ENCODE measurements at places on chromosomes 7 and 10.

- no peak for DNase-seq
These were observed 2.9 kb upstream of the SPAG6 start for GRCh38 chr10:22342421-22342820.

- no peak for DNase-seq
These were observed 4.6 kb downstream of the POLM start for GRCh38 chr7:44077681-44078091.

DNA sequence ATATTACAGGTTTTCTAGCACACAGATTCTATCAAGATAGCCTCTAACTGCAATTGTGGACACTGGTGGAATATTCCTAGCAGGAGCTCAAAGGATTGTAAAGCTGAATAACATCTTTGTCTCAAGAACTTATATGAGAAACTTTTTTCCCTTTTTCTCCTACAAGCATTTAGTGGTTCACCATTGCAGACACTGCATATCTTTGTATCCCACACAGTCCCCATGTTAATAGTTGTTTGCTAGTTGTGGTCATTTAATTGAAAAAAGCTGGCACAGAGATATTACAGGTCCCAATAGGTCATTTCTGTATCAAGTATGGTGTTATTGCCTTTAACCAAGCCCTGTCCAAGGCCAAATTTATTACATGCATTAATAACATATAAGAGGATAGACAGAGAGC, 226.2 kb upstream of the TCF7L2 start:
- no peak for DNase-seq

DNA sequence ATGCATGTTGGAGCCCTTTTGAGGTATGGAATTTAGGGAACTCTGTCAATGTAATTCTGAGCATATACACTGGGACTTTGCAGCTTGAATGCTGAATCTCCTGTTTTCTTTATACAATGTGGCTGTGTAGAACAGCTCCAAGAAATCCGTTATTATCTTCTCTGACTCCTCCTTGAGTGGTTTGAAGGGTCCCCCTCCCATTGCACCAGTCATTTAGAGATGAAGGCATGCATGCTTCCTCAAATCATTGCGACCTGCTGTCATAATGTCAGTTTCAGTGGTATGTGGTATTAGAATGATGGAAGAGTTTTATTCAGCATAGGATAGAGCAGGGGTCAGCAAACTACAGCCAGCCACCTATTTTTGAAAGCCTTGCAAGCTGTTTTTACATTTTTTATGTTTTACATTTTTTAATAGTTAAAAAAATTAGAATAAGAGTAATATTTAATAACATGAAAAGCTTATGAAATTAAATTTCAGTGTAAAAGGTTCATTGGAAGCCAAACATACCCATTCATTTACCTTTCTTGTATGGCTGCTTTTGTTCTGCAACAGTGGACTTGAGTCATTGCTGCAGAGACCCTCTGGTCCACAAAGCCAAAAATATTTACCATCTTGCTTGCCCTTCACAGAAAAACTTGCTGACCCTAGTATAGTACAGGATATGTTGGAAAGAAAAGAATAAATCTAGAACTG, 8.1 kb downstream of the STK17A start:
- no peak for DNase-seq

DNA sequence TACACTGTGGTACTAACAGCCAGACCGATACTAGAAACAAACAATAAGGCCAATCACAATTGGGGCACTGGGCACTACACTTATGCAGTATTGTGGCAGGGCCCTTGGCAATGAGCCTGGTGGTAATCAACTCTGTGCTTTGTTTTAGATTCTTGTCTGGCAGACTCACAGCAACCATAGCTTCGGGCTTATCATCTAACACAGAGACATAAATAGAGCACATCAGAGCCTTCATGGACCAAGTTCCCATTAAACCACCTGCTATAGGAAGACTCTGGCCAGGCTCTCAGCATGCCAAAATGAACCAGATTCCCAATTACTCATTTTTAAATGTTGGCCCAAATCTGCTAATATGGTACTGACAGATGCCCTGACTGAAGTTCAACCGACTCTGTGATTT, 218.6 kb downstream of the DGKI start:
- DNase-seq, result no peak

DNA sequence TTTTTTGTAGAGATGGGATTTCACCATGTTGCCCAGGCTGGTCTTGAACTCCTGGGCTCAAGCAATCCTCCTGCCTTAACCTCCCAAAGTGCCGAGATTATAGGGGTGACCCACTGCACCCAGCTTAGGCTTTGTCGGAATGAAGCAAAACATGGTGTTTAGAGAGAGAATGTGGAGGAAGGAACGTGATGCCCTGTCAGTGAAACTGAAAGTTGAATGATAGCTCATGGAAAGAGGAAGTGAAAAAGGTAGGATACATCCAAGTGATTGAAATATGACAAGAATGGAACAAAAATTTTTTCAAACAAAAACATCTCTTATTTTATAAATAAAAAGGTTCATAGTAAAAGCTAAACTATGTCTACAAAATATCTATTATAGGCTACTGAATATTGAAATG, 5.9 kb downstream of the AKAP9 start:
- no peak for DNase-seq

GRCh38 chr7:69414555-69414954, 183.7 kb upstream of the AUTS2 start:
- no peak for DNase-seq

- DNase-seq, result no peak
These were observed 4.3 kb upstream of the UTF1 start for GRCh38 chr10:133225707-133226191.

DNA sequence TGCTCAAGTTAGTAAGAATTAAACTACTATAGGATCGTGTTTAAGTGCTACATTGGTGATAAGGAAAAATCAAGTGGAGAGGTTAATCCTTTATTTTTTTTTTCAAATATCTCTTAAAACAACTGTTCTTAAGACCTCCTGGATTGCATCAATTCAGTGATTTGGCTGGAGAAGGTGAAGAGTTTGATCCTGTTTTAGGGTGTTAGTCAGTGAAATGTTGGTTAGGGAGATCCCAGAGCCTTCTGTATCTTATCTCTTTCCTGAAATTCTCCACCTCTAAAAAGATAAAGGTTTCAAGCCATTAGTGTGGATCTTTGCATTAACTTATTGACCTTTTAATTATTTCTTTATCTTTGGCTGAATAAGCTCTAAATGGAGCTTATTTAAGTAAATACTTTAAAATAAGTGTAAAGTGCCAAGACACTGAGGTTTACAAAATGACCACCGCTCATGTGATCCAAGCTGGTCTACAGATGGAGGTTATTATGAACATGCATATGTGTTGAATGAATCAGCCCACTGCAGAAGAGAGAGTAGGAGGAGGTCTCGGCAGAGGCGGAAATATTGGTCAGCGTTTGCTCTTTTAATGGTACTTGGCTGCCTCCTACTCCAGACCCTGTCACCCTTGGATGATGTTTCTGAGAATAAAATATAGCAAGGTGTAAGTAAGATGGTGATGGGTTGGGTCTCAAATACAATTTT, 51.8 kb upstream of the BMPER start:
- no peak for DNase-seq

DNA sequence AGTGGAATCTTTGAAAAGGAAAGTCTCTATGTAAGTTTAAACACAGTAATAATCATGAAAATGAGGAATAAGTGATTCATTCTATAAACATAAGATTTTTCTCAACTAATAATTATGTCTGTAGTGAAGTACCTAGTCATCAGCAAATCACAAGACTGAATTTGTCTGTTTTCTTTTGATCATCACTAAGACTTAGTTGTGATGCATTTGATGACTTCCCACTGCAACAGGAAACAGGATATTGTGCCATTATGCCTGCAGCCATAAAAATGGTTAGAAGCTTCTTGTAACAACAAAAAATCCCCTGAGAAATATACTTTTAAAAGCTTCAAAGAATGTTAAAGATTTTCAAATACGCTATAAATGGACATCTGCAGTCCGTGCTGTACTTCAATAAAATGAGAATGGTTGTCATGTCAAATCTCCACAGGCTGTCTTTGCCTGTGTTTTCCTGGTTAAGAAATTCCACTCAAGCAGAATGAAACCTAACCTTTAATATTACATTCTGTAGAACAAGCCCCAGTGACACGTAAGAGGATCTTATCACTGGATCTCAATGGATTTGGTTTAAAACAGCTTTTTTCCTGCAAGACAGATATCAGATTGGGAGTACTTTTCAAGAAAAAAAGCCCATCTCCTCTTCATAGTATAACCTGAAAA, 1262.3 kb upstream of the PHF14 start:
- no peak for DNase-seq

DNA sequence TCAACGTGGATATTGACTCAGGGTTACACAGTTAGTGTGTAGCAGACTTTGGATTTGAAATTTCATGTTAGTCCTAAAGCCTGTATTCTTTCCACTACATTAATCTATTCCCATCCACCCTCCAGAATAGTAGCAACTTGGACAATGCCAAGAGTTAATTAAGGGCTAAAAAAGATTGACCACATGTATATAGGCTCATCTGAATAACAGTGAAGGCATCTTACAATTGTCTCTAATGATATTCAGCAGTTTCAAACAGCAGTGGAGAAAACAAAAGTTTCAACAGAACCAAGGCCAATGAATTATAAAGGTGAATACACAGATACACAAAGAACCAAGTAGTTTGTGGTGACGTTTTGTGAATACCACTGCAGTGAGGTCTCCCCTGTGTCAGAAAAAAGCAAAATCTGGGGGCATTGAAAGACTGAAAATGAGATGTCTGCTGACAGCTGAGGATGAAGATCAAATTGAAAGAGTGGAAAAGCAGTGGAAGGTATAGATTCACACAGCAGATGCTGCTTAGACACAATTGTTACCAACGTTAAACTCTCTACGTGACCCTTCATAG, 202.8 kb downstream of the SEMA3E start:
- no peak for DNase-seq

DNA sequence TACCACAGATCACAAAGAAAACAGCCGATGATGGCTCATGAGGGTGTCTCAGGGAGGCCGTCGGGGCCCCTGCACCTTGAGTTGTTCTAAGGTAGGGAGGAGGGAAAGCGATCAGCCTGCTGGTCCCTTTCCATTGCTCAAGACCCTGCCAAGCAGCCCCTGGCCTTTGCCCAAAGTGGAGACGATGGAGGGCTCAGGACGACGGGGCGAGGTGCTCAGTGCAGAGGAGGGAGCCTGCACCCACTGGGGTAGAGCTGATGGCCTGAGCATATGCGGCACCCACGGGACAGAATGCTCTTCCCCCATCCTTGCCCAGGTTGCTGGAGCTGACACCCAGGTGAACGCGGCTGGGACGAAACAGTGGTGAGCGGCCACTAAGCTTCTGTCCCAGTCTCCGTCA, 58.3 kb upstream of the FAM20C start:
- DNase-seq, result no peak

GRCh38 chr7:12220389-12221046, 9.4 kb downstream of the TMEM106B start:
- no peak for DNase-seq

DNA sequence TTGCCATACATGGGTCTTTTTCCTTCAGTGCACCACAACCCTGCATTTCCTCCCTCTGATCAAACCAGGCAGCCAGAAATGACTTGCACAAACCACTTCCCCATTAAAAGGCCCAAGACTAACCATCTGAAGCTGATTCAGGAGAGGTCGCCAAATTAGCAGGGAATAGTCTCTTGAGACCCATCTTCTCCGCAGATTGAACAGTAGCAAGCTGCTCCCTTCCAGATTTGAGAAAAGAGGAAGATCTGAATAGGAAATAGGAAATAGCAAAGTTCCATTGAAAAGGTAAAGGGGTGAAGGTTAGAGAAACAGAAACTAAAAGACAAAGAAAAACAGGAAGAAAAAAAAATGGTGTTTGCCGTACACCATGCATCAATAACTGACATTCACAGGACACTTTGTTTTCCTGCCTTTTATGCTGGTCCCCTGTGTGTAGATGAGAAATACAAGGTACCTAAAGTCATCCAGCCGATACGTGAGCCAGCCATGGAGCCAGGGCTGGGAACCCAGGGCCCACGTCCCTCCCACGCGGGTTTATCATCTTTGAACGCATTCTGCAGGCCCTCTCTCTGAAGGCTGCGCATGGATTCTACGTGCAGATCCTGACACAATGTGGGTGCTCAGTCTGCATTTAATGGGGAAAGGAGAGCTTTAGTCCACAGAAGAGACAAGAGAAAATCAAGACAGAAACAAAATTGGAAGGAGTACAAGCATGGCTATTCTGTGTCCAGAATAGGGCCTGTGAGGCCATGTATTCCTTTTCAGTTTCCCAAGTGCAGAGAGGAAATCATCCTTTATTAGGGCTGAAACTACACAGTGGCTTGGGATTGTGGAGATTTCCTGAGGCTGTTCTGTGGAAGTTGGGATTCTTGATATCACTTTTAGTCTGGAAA, 268.4 kb upstream of the NPVF start:
- DNase-seq, result no peak

DNA sequence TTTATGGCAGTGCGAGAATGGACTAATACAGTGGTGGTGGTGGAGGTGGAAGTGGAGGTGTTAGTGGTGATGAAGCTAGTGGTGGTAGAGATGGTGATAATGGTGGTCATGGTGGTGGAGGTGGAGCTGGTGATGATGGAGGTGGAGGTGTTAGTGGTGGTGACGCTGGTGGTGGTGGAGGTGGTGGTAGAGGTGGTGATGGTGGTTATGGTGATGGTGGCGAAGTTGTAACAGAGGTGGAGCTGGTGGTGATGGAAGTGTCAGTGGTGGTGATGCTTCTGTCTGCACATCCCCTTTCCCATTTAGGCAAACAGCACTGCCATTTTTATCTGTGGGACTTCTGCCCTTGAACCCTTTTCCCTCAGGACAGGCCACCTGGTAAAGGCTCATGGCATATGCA, 7.4 kb upstream of the PTPRN2 start:
- DNase-seq, result no peak

DNA sequence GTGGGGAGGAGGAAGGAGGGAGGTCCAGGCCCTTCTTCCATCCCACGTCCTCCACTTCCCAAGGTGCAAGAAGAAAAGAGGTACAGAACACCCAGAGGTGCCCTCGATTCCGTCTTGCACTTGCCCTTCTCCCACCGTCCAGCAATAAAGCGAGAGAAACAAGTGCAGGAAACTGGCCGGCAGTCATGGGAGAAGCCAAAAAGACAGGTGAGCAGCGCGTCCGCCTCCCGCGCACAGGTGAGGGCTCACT, 1.3 kb downstream of the C10orf95 start:
- no peak for DNase-seq

DNA sequence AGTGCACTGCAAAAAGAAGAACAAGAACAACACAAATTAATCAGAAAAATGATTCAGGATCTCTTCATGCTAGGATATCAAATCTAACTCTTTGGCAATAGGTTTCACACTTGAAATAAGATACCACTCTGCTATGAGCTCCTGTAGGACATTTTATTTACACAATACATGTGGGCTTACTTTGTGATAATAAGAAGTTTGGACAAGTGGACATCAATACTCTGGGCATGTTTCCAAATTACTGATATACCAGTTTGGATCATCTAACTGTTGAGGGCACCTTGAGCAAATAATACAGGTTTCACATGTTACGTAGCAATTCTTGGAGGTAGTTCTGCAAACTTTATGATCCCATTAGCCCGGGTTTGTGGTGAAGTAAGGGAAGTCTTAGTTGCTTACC, 59.8 kb downstream of the CPVL start:
- DNase-seq, result no peak

Measured in activated CD8-positive, alpha-beta memory T cell treated with anti-CD3 and anti-CD28 coated beads for 4 hours (primary cell).